Esophagus squamous epithelium (tissue), 5 donors: ENCODE measurements at places on chromosomes 12 and 14.

DNA sequence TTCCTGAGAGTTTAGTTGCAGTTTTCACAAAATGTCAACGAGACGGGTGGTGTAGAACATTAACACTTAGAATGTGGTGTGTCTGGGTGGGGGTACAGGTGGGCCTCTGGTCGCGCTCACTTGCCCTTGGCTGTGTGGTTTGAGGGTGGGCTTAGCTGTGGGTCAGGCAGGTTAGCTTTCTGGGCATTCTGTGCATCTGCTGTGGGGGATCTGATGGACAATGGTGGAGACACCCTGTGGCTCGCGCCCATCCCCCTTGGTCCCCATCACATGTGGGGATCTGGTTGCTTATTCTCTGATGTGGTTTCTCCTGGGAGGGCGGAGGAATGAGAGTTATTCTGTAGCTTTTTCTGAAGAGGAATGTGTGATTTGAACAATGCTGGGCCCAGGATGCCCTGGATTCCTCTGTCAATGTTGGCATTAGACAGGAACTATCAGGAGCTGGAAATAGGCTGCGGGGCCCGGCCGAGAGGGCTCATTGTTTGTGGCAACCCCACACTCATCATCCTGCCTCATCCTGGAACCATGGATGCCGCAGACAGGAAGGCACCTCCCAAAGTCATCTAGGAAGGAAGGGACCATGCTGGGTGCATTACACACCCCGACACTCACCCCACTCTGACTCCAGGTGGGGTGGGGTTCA, 101.6 kb downstream of the TSPAN9 start:
- DNase-seq: no peak

GRCh38 chr12:110530511-110530910, 28.4 kb downstream of the RAD9B start:
- DNase-seq: no peak

DNA sequence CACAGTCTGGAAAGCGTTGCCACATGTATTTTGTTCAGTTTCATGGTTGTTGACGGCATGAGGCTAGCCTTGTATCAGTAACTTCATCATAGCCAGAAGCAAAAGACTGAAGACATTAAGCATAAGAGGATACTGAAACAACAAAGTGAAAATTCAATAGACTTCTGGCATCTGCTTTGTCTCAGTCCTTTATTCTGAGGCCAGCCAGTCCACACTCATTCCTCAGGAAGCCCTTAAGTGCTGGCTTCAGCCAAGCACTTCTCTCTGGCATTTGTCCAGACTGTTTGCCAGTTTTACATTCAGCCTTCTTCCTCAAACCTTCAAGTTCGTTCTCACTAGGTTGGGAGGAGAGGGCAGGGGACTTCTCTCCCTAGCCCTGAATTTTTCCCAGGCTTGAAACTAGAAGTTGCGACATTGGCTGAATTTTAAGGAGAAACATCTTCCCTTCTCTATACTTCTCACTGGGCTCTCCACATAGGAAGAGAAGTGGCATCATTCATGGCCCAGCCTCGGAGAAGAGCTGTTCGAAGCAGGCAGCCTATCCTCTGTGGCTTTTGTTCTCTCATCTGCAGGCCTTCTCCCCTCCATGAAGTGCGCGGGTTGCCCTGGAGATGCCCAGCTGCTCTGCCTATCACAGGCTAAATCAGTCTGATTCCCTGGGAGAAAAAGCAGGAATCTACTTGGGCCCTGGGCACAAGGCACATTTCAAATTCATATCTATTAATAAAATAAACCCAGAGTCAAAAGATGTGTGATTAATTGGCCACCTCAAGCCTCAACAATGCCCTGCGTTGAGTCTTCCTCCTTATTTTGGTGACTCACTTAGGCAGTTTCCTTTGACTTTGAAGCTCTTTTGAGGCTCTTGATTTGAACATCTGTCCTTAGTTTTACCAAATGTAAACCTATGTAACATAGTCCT, 130.9 kb upstream of the PLEKHA5 start:
- no peak for DNase-seq

- DNase-seq: no peak
Observed at GRCh38 chr14:68770553-68771286, 22.1 kb downstream of the ZFP36L1 start.

DNA sequence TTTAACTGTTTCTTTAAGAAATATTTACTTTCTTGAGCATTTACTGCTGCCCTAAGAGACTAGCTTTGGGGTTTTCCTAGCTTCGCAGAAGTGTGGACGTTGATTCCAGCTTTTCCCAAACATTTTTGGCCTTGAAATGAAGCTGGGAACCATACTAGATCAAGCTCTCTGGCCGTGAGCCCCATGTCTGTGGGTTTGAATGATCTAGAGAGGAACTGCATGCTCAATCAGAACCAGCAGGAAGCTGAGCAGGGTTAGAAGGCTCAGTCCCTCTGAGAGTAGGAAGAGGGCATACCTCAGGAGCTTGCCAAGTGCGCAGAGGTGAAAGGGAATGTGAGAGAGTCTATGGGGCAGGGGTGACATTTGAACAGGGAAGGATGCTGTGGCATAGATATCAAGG, 292.1 kb downstream of the CACNA1C start:
- DNase-seq: no peak

- no peak for DNase-seq
Observed at GRCh38 chr14:72476657-72477499, 417.0 kb downstream of the DPF3 start.

- no peak for DNase-seq
Observed at GRCh38 chr12:55728186-55728938, 447 bp downstream of the CD63 start.

- no peak for DNase-seq
Observed at GRCh38 chr12:49867570-49868341, 24.9 kb upstream of the BCDIN3D start.

GRCh38 chr12:15839682-15840081, 42.5 kb upstream of the STRAP start:
- DNase-seq: no peak

DNA sequence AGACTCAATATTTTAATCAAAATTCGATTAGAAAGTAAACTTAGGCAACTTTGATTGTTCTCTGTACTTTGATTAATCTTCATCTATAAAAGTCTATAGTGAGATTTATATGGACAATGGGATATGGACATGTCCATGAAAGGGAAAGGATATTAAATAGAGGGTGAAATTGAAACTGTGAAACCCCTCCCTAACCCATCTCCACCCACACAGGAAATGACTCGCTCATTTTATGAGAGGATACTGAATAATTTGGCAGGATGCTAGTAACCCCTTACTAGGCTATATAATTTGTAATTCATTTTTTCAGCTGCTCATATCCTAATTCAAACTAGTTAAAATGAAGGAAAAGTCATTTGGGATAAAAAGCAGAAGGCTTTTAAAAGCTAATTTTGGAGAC, 328.0 kb upstream of the ATP2B1 start:
- DNase-seq: no peak

DNA sequence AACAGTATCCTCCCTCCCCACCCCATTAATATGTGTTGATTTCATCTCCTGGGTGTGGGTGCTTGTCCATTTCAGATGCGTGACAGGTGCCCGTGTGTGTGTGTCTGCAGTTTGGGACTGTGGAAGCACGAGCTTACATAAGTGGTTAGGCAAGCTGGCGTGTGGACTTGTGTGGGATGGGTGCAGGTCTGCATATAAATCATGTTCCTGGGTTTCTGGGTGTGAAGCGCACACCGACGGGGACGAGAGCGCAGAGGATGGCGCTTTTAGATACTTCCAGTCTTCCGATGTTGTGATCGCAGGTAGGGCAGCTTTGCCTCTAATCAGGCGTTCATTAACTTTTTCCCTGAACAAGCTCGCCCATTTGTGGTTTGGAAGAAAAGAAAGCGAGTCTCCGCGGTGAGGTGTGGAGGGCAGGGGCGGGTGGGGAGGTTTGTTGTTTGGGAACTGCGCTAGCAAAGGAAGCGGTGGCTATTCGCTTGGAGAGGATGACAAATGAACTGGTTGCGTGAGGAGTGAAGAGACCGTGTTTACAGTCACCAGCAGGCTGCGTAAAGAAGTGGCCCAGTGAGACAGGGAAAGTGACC, 865 bp downstream of the RGS6 start:
- no peak for DNase-seq

DNA sequence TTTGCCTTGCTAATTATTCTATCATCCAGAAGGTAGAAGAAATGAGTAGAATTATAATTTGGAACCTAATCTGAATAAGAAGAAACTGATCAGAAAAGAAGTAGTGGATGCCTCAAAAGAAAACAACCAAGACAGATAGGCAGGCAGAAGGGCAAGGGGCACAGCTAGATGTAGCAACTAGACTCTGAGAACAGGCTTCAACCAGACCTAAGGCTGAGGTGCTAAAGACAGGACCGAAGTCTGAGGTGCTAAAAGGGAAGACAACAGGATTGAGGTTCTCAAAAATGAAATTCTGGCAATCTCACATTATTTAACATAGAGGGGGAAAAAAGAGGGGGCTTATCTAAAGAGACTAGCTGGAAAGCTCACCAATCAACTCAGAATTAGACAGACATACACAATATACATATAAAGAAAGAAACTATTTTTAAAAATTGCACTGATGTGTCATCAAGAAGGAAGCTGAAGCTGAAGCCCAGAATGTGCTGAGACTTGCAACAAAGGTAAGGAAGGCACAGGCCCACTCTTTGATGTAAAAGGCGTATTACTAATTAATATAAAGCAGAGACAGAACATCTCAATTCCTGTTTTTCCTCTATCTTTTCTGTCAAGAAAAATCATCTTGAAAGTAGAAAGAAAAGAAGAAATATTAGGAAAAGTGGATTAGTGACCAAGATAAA, 43.8 kb upstream of the CSRNP2 start:
- no peak for DNase-seq

DNA sequence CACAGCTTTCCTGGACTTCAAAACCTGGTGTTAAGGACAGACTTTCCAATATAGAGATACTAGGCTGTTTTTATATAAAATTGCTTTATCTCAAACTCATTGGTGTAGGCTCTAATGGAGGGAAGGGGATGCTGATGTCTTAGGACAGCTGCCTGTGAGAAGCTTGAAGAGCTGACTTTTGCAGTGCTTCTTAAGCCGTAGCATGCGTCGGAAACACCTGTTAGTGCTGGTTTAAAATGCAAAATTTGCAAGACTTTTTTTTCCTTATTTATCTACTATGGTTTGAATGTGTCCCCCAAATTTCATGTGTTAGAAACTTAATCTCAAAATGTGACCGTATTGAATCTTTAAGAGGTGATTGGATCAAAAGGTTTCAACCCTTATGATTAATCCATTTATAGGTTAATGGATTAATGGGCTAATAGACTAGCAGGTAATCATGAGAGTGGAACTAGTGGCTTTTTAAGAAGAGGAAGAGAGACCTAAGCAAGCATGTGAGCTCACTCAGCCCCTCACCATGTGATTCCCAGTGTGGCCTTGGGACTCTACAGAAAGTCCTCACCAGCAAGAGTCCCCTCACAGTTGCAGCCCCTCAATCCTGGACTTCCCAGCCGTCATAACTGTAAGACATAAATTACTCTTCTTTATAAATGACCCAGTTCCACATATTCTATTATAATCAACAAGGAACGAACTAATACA, 60.9 kb upstream of the FUT8 start:
- DNase-seq: no peak

DNA sequence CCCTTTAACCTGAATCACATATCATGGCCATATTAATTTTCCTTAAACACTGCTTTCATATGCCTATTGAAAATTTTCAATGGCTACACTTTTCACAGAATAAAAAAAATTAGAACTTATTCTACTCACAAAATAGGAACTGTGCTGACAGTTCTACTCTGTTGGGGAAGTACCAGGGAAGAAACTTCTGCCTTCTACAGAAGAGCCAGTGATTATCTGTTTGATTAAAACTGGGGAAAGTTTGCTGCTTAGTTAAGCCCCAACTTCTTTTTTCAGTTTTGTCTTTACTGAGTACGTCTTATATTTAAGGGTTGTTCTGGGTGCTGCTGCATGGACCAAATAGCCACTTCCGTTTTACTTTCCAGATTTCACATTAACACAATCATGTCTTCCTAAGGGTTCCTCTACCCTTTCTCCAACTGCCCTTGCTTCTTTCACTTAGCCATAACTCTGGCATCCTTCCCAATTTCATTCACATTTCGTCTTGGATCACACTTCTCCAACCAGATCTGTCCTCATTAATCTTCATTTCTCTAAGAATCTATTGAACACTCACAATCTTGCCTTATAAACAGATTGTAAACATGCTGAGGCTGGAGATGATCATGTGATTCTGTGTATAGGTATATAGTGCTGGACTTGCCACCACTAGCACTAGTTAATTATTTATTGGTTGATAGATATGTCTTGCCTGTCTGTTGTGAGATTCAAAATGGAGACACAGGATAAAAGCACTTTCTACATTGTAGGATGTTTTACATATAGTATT, 1.9 kb upstream of the SEL1L start:
- no peak for DNase-seq

- DNase-seq: no peak
Observed at GRCh38 chr12:116473416-116473815, 85.8 kb upstream of the MAP1LC3B2 start.

DNA sequence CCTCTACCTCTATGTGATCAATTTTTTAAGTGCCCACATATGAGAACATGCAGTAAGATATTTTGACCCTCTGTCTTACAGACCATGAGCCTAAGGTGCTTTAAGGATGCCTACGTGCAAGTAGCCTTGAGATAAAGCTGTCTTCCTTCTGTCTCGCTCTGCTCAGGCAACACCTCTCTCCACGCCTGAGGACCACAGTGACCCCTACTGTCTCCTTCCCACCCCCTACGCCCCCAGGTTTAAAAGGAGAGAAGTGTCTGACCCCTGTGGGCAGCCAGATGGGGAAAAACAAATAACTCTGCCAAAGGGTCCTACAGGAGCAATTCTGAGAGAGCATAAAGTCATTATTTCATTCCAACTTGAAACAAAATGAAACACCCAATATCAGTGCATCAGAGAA, 286.4 kb upstream of the TMEM132C start:
- no peak for DNase-seq

DNA sequence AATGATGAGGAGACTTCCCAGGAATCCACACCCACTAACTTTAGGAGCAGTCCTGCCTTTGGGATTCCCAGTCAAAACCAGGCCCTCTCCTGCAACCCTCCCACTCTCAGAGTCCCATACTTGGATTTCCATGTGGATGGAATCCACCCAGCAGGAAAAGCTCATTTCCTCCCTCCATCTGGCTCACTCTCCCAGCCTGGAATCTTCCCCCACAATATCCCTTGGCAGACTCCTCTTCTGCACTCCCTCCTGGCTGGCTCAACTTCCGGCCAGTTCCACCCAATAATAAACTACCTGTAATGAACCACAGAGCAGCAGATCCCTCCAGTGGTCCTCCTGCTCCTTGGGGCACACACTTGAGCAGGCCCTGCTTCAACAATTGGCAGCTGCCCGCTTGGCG, 102.8 kb upstream of the EGLN3 start:
- no peak for DNase-seq
